ENCODE measurements at places on chromosomes 7 and 10.

- DNase-seq: no peak
Observed at GRCh38 chr10:33412241-33412640, 77.8 kb upstream of the NRP1 start.

DNA sequence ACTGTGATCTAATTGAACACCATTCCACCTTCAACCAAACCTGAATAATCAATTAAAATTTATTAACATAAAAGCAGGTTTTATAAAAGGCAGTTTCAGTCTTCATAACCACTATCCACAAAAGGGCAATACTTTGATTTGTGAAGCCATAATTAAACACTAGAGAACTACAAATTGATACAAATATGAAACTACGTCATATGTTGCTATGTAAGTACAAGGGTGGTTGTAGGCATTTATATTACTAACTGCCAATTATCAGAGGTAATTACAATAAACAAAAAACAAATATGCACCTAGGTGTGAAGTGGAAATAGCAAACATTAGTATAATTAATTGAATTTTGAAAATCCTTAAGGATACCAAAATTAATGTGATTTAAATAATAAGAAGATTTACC lies 368.5 kb upstream of the PCDH15 start:
- DNase-seq: no peak

GRCh38 chr10:35565602-35566081 lies 39.5 kb upstream of the GJD4 start:
- DNase-seq: no peak

DNA sequence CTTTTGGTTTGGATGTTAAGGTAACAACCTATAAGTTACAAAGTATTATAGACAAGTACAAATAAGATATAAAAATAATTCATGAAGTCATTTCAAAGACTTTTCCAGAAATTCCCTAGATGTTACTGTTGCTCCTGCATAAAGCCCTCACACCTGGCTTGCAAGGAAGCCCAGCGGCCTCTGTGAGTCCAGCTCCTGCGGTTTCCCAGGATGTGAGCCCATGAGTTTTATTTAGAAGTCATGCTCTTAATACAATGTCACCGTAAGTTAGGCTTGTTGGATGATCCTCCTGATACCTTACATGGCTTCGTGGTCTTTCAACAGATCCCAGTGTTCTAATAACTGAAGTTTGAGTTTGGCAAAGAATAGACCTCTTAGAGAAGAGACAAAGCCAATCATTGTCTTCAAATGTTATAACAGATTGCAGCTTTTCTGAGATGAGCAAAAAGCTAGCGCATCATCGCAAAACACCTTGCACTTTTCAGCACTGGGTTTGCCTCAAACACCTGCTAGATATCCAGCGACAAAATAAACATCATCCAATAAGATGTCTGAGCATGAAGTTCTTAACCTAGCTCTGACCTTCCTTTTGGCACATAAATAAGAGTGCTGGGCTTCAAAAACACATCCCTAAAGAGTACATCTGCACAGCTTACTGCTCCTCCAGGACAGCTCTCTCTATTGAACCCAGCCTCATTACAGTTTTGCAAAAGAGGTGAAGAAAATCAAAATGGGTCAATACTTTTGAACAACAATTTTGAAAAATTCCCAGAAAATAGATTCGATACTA lies 3.6 kb downstream of the FAM171A1 start:
- no peak for DNase-seq

DNA sequence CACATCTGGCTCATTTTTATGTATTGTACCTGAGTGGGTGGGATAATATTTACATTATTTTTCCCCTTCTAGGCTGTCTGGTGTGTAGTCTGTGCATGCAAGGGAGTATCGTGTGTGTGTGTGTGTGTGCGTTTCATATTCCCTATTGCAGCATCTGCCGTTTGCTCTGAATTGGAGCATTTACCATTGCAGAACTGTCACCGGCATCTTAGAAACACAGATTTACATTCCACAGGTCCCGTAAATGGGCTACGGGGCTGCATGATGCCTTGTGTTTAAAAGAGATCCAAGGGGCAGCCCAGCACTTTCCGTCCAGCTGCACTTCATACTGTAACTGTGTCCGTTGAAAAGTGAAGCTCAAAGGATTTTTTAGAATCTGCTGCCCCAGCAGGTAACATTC lies 167.1 kb upstream of the KIAA1217 start:
- no peak for DNase-seq

GRCh38 chr7:3356173-3356572 lies 55.1 kb downstream of the SDK1 start:
- no peak for DNase-seq

Data from stimulated activated CD8-positive, alpha-beta memory T cell treated with anti-CD3 and anti-CD28 coated beads, Interleukin-15, amount 100 ng/mL, for 24 hours (primary cell).